ENCODE measurements at places on chromosomes 7 and 10. TPM values are rescaled to one million over a fixed set of nuclear protein-coding genes. Genes with fewer than 3 reads are reported as not detected.

The DPP6 gene
- total RNA-seq, result not detected

The COL17A1 gene
- 1.7 TPM for total RNA-seq

The PNLIPRP1 gene
- total RNA-seq, result not detected

The CNNM1 gene
- 0.14 TPM for total RNA-seq

The ERVW-1 gene
- not detected for total RNA-seq

The LMTK2 gene
- 18.0 TPM for total RNA-seq

The FGF8 gene
- total RNA-seq, result not detected
